Mesothelial cell of epicardium (in vitro differentiated cells): ENCODE measurements at places on chromosomes 6 and 20. TPM values are rescaled to one million over a fixed set of nuclear protein-coding genes. Genes with fewer than 3 reads are reported as not detected.

- DNase-seq: no peak
These were observed 398.6 kb downstream of the KHDRBS2 start for GRCh38 chr6:61887423-61887822.

DNA sequence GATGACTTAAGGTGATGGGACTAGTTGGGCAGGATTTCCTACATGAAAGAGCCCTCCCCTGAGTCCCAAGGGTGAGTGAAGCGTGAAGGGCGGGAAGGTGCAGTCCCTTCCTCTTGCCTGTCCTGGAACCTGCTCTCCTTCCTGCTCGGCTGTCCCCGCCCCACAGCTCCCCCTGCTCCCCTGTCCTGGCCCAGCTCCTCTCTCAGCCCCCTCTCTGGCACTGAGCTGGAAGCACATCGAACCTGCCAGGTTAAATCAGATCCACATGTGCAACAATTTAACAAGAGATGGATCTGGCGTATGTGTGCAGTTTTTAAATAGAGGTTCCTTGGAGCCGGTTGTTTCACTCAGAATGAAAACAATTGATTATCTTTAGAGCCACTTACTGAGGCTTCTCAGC is 95.0 kb downstream of the LRFN2 start:
- no peak for DNase-seq

DNA sequence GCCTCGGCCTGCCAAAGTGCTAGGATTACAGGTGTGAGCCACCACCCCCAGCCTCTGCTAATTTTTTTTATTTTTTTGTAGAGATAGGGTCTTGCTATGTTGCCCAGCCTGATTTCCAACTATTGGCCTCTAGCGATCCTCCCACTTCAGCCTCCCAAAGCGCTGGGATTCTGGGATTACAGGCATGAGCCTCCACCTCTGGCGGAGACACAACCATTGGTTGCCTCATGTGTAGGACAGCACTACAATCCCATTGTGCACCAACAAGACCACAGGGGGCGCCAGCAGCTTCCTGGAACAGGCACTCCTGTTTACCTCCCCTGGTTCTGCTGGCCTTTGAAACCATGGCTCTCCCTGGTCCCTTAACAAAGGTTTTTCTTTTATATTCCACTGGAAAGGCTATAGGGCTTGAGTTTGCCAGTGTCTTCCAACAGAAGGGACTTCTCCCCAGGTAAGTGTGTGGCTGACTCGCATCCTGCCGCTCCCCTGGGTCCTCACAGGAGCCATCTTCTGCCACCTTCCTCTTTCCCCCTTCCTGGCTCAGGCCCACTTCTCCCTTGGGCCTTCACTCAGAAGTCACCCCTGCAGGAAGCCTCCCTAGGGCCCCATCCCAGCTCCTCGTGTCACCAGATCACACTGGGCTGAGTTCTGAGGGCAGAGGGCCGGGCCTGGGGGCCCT is 39.2 kb upstream of the TLDC2 start:
- DNase-seq: no peak

The C6orf132 gene
- total RNA-seq: 22.4 to 23.9 TPM (median 22.5 TPM) in 3 replicates
